ENCODE measurements at places on chromosomes 2 and 18. TPM values are rescaled to one million over a fixed set of nuclear protein-coding genes. Genes with fewer than 3 reads are reported as not detected.

DNA sequence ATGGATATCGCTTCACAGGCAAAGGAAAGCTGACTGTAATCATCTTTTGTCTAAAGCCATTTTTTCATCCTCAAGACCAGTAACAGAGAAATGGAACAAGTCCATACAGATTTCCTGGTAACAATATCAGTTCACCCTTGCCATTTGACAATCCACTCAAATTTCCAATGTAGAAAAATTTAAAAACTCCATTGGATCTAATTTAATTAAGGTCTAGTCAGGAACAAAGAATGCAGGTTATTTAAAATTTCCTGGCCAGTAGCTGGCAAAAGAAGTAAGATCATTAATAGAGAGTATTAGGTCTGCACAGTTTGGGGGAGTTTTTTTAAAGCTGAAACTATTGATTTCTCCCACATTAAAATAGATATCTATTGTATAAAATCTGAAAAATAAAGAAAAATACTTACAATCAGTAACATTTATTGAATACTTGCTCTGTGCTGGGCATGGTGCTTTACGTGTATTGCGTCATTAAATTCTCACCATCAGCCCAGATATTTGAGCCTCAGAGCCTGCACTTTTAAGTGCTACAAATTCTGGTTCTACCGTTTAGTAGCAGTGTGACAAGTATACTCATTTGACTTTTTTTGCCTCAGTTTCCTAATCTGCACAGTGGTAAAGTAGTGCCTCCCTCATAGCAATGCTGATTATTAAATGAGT is 41.8 kb downstream of the SMARCAL1 start:
- no peak for DNase-seq
- H3K4me1 ChIP-seq, result no peaks in the 10 kb centered on the region
- no peak overlapping the region for H3K4me3 ChIP-seq

GRCh38 chr18:68500556-68500955 is 214.4 kb downstream of the TMX3 start:
- no peaks in the 10 kb centered on the region for H3K4me1 ChIP-seq
- no peaks in the 10 kb centered on the region for H3K27me3 ChIP-seq
- DNase-seq, result no peak
- no peaks in the 10 kb centered on the region for H3K36me3 ChIP-seq
- H3K4me3 ChIP-seq, result no peak overlapping the region

GRCh38 chr2:159091976-159092375 is 123.5 kb downstream of the TANC1 start:
- peaks cover 42% of the 10 kb centered on the region for H3K4me1 ChIP-seq
- H3K27ac ChIP-seq, result peak overlapping the region; percentile 44
- no peaks in the 10 kb centered on the region for H3K27me3 ChIP-seq
- no peak overlapping the region for H3K4me3 ChIP-seq
- DNase-seq, result peak; percentile 14

GRCh38 chr2:190695739-190696138 is 46.9 kb downstream of the NAB1 start:
- peak overlapping the region; percentile 44 for H3K27ac ChIP-seq
- H3K4me1 ChIP-seq, result peaks cover 30% of the 10 kb centered on the region
- H3K36me3 ChIP-seq, result peaks cover 18% of the 10 kb centered on the region
- DNase-seq, result peak; percentile 52
- no peak overlapping the region for H3K4me3 ChIP-seq

DNA sequence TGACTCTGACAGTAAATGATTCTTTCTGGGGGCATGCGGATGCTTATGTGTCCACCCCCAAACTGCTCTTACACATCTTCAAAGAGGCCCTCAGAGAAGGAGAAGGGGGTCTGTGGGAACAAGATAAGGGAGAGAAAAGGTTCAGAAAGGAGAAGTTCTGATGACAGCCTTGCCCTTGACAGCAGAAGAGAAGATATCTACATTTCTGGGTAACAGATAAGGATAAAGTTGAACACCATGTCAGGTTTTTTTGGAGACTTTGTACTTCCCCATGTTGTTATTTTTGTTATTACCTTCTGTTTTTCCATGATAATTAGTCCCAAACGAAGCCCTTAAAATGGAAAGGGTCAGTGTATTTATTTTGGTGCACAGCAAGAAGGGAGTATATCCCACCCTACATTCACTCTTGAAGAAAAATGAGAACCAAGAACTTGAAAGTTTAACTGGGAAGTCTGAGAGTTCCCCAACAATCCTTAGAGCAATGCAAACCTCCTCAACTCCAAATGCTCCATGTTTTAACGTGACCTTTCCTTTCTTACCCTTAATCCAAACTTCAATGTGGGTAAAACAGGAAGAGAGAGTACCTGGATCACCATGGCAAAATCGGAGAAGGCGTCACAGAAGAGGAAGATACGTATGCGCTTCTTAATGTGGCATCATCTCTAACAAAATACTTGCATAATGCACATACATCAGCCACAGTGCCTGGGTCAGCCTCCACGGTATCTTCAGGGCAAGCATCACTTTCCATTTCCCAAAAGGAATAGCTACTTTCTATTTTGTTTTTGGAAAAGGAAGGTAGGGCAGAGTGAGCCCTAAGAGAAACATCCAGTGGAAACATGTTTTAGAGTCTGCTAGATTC is 264.6 kb upstream of the STON1 start:
- no peak for DNase-seq
- no peak overlapping the region for H3K27ac ChIP-seq
- H3K4me3 ChIP-seq, result no peak overlapping the region
- no peaks in the 10 kb centered on the region for H3K4me1 ChIP-seq
- no peaks in the 10 kb centered on the region for H3K27me3 ChIP-seq

DNA sequence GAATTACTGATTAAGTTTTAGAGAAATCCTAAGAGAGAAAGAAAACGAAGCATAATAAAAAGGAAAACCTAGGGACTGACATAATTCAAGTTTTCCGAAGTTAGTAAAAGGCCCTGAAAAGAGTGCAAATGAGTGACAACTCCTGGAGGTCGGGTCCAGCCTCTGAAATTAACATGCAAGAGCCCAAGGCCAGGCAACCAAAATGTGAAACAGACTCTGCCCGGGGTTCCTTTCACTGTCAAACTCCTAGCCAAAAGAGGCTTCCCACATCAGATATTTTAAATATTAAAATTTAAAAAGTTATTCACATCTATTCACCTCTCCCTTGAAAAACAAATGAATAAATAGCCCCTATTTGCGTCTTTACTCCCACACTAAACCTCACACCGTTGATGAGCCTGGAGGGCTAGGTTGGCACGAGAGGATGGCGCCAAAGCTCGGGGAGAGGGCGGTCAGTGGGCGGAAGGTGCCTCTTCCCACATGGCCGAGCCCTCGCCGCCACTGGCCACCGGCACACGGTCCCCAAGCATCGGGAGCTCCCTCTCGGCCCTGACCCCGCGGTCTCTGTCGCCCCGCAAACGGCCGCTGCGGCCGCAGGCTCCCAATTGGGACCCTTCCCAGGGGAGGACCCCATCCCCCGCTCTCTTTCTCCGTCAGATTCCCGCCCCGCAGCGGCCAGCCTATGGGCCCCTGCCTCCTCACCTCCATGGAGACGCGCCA is 630 bp downstream of the PPM1G start:
- H3K4me1 ChIP-seq, result peaks cover 38% of the 10 kb centered on the region
- peak; percentile 49 for DNase-seq
- H3K27ac ChIP-seq, result peak overlapping the region; percentile 65
- no peaks in the 10 kb centered on the region for H3K27me3 ChIP-seq
- H3K36me3 ChIP-seq, result peaks cover 20% of the 10 kb centered on the region

GRCh38 chr2:187263675-187264560 is 184.1 kb downstream of the CALCRL start:
- H3K4me1 ChIP-seq, result no peaks in the 10 kb centered on the region
- no peak for DNase-seq
- no peaks in the 10 kb centered on the region for H3K36me3 ChIP-seq
- no peaks in the 10 kb centered on the region for H3K27me3 ChIP-seq

DNA sequence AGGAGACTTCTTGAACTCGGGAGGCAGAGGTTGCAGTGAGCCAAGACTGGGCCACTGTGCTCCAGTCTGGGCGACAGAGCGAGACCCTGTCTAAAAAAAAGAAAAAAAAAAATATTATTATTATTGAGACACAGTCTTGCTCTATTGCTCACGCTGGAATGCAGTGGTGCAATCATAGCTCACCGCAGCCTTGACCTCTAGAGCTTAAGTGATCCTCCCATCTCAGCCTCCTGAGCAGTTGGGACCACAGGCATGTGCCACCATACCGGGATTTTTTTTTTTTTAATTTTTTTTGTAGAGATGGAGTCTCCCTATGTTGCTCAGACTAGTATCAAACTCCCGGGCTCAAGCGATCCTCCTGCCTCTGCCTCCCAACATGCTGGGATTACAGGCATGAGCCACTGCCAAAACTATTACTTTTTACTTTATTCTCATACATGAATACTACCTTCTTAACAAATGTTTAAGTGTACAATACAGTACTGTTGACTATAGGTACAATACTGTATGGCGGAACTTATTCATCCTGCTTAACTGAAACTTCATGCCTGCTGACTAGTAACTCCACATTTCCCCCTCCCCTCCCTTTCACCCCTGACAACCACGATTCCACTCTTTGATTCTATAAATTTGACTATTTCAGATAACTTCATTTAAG is 15.5 kb downstream of the FBXO11 start:
- H3K4me3 ChIP-seq, result no peak overlapping the region
- H3K4me1 ChIP-seq, result peaks cover 71% of the 10 kb centered on the region
- H3K36me3 ChIP-seq, result peaks cover 15% of the 10 kb centered on the region
- H3K27ac ChIP-seq, result no peak overlapping the region
- no peak for DNase-seq
- no peaks in the 10 kb centered on the region for H3K27me3 ChIP-seq

DNA sequence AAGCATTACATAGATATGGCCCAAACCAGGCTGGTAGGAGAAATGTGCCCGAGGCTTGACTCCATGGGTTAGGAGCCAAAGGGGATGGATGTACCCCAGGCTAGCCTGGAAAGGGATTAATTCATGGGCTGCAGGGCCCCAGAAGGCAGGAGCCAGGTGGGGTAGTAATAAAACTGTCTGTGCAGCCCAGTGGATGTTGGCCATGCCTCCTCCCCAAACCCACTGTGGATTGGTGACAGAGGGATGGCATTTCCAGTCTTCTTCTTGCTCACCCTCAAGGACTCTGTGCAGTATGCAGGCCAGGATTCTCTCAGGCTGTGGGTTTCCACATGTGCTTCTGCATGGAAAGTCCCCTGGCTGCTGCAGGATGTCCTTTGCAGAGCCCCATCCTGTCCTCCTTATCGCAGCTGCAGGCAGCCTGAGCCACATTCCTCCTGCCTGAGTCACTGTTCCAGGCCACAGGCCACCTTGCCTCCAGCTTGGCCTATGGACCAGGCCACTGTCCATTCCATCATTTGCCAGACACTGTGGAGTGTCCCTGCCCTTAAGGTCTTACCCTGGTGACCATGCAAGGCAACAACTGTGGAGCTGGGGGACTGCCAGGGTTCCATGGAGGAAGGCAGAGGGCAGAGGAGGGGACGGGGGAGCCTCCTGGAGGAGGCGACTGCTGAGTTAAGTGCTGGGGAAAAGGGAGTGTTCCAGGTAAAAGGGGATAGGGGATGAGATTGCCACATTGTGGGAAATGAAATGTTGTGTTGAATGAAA is 38.9 kb downstream of the INO80C start:
- H3K36me3 ChIP-seq, result no peaks in the 10 kb centered on the region
- no peaks in the 10 kb centered on the region for H3K27me3 ChIP-seq
- H3K4me1 ChIP-seq, result no peaks in the 10 kb centered on the region
- no peak for DNase-seq

GRCh38 chr2:60377825-60378224 is 175.6 kb downstream of the BCL11A start:
- H3K27me3 ChIP-seq, result no peaks in the 10 kb centered on the region
- H3K27ac ChIP-seq, result no peak overlapping the region
- no peak overlapping the region for H3K4me3 ChIP-seq

GRCh38 chr18:40531051-40531450 is 1424.0 kb upstream of the PIK3C3 start:
- H3K27ac ChIP-seq, result no peak overlapping the region
- H3K4me3 ChIP-seq, result no peak overlapping the region
- H3K36me3 ChIP-seq, result no peaks in the 10 kb centered on the region
- H3K4me1 ChIP-seq, result no peaks in the 10 kb centered on the region
- DNase-seq, result no peak

DNA sequence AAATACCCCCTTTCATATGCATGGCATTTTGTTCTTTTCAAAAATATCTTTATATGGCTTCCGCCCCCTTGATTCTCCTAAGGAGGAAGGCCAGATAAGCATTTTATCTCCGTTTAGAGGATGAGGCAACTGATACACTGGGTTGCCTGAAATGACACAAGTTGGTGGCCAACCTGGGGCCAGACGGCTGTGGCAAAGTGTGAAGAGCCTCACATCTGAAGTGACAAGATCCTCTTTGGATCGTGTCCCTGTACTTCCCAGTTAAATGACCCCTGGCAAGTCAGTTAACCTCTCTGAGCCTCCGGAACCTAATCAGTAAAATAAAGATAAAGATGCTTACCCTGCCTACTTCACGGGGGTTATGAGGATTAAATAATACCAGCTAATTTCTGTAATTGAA is 4.6 kb downstream of the SETBP1 start:
- H3K4me1 ChIP-seq, result peaks cover 7% of the 10 kb centered on the region
- no peak overlapping the region for H3K4me3 ChIP-seq
- H3K36me3 ChIP-seq, result no peaks in the 10 kb centered on the region
- DNase-seq, result no peak
- peaks cover 29% of the 10 kb centered on the region for H3K27me3 ChIP-seq

DNA sequence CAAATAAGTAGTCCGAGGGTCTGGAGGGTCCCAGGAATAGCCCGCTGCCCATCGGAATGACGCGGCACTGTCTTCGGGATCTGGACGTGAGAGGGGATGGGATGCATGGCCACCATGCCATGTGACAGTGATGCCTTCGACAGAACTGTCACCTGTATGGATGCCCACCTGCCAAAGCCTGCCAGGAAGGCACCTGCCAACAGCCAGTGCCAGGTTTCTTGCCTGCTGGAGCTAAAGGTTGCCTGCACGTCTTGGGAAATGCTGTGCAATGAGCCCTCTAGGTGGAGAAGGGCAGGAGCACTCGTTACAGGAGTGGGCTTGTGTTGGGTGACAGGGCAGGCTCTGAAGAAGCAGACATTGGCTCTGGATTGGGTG is 20.5 kb downstream of the GPR35 start:
- H3K4me1 ChIP-seq, result no peaks in the 10 kb centered on the region
- H3K27ac ChIP-seq, result no peak overlapping the region
- no peak for DNase-seq

GRCh38 chr2:88521445-88522073 is 69.1 kb upstream of the FOXI3 start:
- H3K4me3 ChIP-seq, result no peak overlapping the region

The ASB3 gene
- 17.3 TPM for total RNA-seq

The SERPINB11 gene
- not detected for total RNA-seq

The TMEM198 gene
- 2.7 TPM for total RNA-seq

The HAAO gene
- total RNA-seq, result 0.86 TPM

The SALL3 gene
- total RNA-seq, result not detected

The UGT1A8 gene
- total RNA-seq, result not detected

The XDH gene
- 0.11 TPM for total RNA-seq
